Stimulated activated CD4-positive, alpha-beta T cell treated with anti-CD3 and anti-CD28 coated beads, Interleukin-12 subunit alpha, Interleukin-12 subunit beta, amount 100 ng/mL, for 24 hours (primary cell): ENCODE measurements at places on chromosomes 5 and 9.

DNA sequence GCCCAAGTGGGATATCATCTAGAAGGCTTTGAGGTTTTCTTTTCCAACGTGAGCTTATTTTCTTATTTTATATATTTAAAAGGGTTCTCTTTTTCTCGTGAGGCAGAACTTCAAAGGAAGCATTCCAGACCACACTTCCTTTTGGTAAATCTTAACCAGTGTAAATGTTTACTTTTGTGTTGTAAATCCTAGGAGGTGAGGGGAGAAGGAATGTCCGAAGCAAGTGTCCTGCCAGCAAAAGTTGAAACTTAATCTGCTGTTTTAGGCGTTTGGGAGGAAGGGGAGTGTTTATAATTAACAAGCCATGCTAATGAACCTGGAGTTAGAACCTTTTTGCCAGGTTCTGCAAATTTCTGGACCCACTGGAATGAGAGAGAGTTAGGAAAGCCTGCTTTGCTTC, 37.9 kb downstream of the WWC1 start:
- DNase-seq: no peak

DNA sequence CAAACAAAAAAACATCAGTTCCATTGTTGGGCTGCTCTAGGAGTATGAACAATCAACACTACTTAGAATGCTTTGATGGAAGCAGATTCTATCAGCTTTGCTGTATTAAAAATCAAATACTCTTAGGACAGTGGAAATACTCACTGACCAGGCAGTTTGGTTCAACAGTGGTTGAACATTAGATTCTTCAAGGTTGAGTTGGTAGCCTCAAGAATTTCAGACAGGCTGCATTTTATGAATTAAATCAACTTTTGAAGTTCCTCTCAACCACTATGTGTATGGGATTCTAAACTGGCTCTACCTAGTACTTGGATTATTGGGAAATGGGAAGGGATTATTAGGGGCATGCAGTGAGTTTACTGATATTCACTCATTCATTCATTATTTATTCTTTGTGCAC, 35.0 kb downstream of the ACTBL2 start:
- DNase-seq: no peak

GRCh38 chr9:112933696-112934095, 43.0 kb upstream of the SLC46A2 start:
- DNase-seq: no peak

- no peak for DNase-seq
These were observed 228.3 kb downstream of the PDE4D start for GRCh38 chr5:59665086-59665831.

GRCh38 chr5:172096207-172096940, 89.9 kb upstream of the FBXW11 start:
- DNase-seq: no peak
